Stimulated activated CD8-positive, alpha-beta memory T cell treated with anti-CD3 and anti-CD28 coated beads, Interleukin-4, amount 100 ng/mL, for 1 hour (primary cell): ENCODE measurements at places on chromosomes 13 and 19.

DNA sequence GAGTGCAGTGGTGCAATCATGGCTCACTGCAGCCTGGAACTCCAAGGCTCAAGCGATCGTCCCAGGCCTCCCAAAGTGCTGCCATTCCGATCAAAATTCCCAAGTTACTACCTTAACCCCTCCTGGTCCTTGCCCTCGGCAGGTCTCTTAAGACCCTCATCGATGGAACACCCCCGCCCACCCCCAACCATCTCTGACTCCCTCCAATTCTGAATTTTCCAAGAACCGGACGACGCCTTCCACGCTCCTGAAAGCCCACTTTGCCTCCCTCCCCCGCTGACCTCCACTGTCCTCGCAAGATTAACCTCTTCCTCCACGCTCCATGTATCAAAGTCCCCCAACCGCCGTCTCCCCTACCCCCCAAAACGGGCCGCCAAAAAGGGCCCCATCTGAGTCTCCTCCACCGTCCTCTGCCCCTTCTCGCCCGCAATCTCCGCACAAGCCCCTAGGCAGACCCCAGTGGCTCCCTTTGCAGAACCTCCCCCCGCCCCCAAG is 539 bp downstream of the DAPK3 start:
- DNase-seq, result no peak

DNA sequence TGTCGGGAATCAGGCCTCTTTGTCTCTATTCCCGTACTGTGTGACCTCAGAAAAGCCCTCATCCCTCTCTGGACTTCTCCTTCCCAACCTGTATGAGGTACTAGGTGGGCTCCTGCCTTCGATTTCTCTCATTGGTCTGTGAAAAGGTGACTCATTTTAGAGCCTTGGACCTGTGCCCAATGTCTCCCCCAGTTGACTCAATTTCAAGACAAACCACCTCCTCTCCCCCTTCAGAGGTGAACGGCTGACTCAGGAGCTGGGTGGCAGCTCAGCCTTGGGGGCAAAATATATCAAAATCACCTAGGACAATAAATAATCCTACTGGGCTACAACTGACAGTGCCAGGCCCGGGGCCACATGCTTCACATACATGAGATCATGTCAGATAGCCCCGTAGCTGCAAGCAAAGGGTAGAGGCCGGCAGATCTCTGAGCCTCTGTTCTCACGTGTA is 630 bp downstream of the COQ8B start:
- peak; percentile 60 for DNase-seq

DNA sequence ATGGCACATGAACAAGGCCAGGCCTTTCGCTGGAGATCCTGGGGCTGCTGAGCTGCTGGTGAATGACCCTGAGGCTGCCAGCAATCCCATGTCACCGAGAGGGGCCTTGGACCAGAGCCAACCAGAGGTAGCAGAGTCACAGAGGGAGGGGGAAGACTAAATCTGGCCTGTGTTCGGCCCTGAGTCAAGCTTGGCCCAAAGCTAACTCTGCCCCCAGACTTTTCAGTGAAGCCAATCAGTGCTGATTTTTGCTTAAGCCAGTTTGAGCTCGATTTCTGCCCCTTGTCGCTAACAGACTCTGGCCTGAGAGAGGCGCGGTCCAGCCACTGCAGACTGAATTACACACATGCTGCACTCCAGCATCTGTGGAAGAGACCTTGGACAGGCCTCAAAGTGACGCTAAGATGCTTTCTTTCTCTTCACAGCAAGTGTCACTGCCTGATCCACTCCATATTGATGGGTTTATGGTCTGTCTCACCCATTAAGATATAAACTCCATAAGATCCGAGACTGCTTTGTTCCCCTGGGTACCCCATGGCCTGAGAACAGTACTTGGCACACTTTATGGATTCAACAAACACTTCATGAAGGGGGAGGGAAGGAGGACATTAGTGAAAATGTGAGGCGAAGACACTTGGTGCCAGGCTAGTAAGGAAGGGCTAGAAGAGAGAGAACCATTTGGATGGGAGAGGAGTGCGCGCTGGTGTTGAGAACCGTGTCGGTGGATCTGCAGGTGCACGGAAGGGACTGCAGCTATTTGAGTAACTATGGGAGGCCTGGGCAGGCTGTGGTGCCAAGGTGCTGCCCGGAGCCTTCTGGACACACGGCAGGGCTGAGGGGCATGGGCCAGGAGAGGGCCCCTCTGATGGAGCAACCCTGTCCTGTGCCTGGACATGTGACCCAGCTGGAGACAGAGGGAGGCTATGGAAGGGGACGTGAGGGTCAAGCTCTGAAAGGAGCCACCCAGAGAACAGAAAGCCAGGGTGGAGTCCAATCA is 17.6 kb downstream of the RANBP3 start:
- no peak for DNase-seq

DNA sequence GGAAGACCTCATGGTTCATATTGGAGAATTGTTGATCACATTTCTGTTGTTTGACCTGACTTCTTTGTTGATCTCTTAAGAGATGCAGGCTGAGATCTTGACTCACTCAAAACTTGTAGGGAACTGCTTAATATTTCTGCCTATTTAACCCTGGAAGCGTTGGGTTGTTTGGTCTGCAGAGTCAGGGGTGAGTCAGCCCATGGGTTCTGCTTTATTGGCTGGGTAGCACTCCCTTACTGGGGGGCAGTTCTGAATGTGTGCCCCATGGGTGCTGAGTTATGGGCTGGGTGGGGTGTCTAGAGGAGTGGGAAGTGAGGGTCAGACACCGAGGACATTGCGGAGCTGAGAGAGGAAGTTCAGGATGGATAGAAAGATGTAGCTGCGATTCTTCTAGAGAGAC is 87.9 kb downstream of the LRCH1 start:
- no peak for DNase-seq

GRCh38 chr13:32585550-32586079 is 637 bp upstream of the PDS5B start:
- DNase-seq, result no peak

DNA sequence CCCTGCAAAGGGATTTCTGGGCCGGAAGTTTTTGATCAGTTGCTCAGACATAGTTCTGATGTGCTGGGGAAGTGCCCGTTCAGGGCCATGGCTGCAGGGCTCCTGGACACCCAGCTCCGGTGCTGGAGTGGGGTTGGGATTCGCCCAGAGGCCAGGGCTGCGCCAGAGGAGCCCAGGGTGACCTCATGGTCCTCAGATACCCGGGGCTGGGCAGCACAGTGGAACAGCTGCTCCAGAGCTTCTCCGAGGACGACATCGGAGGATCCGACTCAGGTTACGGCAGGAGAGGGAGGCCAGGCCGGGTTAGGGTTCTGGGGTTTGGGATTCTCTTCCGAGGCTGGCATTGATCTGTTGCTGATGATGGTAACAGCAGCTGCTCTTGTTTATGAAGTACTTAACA is 20.9 kb downstream of the CARM1 start:
- no peak for DNase-seq

- no peak for DNase-seq
These were observed 96.1 kb downstream of the WTIP start for GRCh38 chr19:34577531-34578101.

DNA sequence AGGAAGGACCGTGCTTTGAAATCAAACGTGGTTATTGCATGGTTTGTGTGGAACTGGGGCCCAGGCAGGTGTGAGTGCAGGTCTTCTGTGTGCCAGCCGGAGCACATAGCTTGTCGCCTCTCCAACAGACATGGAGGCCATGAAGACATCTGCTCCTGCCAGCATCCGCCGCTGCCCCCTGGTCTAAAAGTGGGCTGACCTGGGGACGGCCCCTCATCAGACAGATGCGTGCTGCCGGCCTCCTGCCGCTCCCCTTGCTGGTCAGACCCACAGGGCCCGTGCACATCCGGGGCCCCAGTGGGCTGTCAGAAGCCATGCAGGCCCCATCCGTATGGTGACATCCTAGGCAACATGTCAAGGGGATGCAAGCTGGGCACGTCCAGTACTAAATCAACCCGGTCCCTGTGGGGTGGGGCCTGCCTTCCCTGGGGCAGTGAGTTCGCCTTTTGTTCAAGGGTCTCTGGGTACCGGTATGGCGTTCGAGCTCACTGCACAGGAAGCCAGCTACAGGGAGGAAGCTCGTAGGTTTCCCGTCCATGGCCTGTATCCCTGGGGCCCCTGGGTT is 88.0 kb upstream of the MCF2L start:
- DNase-seq, result no peak

- no peak for DNase-seq
These were observed 22.6 kb downstream of the ZSWIM4 start for GRCh38 chr19:13817615-13818371.

GRCh38 chr19:4297901-4298809 is 4.0 kb downstream of the TMIGD2 start:
- no peak for DNase-seq

DNA sequence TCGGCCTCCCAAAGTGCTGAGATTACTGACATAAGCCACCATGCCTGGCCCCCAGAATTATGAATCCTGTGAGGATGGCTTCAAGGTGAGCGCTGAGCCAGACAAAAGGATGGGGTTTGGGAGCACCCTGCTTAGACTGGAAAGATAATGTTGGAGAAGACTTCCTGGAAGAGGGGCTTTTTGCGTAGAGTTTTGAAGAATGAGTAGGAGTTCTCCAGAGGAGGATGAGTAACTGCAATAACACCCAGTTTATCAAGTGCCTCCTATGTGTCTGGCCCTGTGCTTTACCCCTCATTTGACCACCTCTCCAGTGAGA is 641 bp upstream of the GDF15 start:
- DNase-seq, result no peak

- no peak for DNase-seq
These were observed 2.4 kb downstream of the PPP1R13L start for GRCh38 chr19:45402298-45403061.

DNA sequence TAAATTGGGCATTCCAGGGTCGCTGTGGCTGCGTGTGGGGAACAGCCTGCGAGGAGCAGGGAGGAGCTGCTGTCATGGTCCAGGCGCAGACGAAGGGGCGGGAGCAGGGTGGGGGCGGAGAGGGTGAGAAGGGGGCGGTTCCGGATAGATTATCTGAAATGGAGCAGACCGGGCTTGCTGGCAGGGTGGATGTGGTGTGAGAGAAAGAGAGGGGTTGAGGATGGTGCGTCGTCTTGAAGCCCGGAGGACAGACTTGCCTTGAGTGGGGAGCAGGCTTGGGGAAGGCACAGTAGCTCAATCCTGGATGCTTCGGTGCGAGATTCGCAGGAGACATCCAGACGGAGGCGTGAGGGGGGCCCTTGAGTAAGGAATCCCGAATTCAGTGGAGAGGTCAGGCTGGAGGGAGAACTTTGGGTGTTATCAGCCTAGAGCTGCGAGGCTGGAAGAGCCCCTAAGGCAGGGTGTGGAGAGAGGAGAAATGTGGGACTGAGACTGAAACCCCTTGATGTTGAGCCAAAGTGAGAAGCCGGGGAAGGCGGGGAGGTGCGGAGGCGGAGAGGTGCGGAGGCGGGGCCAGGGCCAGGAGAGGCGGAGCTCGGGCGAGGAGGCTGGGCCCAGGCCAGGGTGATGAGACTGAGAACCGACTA is 40.6 kb downstream of the DPF1 start:
- no peak for DNase-seq
